ENCODE measurements at places on chromosomes 4 and X. TPM values are rescaled to one million over a fixed set of nuclear protein-coding genes. Genes with fewer than 3 reads are reported as not detected.
A peak's percentile ranks its signal among the peaks of the same experiment; 100 is the strongest.

Gene FHIP1A
- total RNA-seq, result 2.4 TPM

Gene HHIP
- not detected for total RNA-seq

Gene CHRDL1
- total RNA-seq, result not detected

Gene NHS
- 0.53 TPM for total RNA-seq

Gene AGTR2
- total RNA-seq, result not detected

Gene FAM133A
- not detected for total RNA-seq

GRCh38 chr4:3418029-3418762 is 23.6 kb upstream of the HGFAC start:
- H3K4me1 ChIP-seq, result no peaks in the 10 kb centered on the region
- H3K27ac ChIP-seq, result no peak overlapping the region
- H3K36me3 ChIP-seq, result no peaks in the 10 kb centered on the region

DNA sequence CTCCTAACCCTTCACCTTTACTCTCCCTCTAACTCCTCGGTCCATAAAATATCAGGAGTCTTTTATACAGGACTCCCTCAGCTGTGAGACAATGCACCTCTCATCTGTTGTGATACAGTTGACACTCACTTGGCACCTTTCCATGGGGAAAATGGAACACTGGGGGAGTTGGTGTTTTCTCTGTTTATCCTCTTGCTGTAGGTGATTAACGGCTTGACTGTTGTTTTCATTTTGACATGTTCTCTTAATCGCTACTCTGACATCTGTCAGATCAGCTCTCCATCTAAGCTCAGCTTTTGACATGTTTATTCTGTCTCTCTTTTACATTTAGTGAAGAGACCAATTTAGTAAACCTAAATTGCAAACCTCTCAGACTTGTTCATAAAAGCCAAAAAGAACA is 604.8 kb downstream of the TRAM1L1 start:
- no peaks in the 10 kb centered on the region for H3K4me1 ChIP-seq
- no peaks in the 10 kb centered on the region for H3K36me3 ChIP-seq
- no peak for DNase-seq
- no peak overlapping the region for H3K4me3 ChIP-seq
- H3K27me3 ChIP-seq, result no peaks in the 10 kb centered on the region

DNA sequence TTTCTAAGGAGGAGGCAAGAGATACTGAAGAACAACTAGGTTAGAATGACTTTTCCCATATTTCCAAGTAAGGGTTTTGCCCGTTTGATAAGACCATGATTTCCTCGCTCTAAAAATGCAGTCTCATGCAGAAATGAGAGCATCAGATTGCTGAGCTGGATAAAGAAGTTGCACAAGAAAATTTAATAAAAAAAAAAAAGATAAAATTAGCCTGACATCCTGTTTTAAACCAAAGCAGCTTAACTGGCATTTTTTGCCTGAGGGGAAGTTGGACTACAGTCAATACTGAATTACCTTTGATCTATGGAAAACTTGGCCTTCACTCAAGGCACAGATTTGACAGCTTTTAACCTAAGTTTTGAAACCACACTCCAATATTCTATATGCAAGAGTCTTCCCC is 208.4 kb downstream of the GASK1B start:
- H3K4me1 ChIP-seq, result no peaks in the 10 kb centered on the region
- H3K27me3 ChIP-seq, result no peaks in the 10 kb centered on the region
- H3K4me3 ChIP-seq, result no peak overlapping the region
- H3K36me3 ChIP-seq, result no peaks in the 10 kb centered on the region
- DNase-seq, result no peak

GRCh38 chr4:76055016-76055415 is 19.1 kb upstream of the CXCL11 start:
- no peak overlapping the region for H3K4me3 ChIP-seq
- DNase-seq, result no peak
- H3K27me3 ChIP-seq, result no peaks in the 10 kb centered on the region
- no peak overlapping the region for H3K27ac ChIP-seq
- no peaks in the 10 kb centered on the region for H3K4me1 ChIP-seq

DNA sequence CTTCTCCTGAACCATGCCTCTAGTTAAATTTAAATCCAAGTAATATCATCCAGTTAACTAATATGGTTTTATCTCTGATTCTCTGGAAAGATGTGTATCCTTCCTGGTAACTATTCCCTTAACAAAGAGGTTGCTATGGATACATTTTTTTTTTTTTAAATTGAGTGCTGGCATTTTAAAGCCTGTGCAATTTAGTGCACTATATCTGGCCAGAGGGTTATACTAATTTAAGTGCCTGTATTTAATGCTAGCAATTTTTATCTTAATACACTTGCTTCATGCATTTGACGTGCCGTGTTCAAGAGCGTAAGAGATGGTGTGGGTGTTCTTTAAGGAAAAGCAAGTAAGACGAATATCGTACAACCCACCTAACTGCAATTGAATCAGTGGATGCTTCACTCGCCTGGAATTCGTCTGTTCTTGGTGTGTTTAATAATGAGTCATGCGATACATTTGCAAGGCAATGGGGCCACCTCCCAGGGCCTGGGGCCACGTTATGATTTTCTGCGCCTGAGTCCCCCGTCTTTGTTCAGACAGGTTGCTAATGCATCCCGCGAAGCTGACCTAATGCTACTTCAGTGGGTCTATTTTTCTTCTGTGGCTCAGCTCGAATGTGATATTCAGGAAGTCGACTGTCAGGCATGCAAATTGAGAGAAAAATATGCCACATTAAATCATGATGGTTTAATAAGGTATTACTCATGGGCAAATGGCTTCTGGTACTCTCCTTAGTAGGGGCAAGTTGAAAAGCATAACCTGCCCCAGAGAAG is 14.2 kb upstream of the MID1 start:
- no peak overlapping the region for H3K4me3 ChIP-seq
- no peaks in the 10 kb centered on the region for H3K36me3 ChIP-seq
- no peak for DNase-seq
- H3K27ac ChIP-seq, result no peak overlapping the region
- no peaks in the 10 kb centered on the region for H3K4me1 ChIP-seq
- no peaks in the 10 kb centered on the region for H3K27me3 ChIP-seq

DNA sequence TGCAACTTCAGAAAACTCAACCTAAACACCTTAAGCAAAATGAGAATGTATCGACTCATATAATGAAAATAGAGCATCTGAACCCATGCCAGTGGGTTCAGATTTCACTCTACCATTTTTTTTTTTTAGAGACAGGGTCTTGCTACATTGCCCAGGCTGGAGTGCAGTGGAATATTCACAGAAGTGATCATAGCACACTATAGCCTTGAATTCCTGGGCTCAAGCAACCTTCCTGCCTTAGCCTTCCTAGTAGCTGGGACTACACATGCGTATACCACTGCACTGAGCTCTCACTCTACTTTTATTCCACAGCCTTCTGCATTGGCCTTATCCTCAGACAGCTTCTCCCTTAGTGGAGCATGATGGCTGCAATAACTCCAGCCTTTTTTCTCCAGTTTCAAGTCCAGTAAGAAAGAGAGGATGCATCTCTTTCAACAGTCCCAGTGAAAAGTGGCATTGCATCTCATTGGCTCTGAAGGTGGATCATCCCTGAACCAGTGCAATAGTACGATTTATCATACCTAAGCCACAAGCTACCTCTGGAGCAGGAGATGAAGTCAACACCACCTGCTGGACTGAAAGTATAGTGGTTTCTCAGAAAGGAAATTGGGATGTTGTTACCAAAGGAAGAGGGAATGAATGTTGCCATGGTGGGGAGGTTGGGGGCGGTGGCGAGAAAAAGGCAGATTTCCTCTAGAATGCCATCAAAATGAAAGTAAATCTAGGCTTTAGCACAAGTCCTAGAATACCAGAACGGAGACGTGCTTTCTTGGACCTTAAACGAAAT is 2.0 kb upstream of the SOD3 start:
- no peak for DNase-seq
- H3K27ac ChIP-seq, result no peak overlapping the region
- H3K4me1 ChIP-seq, result no peaks in the 10 kb centered on the region

DNA sequence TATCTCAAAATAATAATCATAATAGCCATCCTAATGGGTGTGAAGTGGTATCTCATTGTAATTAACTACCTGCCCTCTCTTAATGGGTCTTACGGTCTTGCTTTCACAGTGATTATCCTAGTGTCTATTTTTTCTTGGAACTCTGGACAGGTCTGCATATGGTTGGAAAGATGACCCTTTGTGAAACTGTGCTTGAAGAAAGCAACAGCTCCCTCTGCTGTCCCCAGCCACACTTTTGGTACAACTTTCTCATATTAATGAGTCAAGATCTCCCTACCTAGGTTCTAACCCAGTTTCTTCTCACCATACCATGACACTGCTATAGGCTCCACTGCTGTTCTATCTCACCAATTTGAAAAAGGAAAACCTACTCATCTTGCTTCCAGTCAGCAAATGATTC is 2.4 kb downstream of the TFDP3 start:
- no peak overlapping the region for H3K4me3 ChIP-seq
- no peak for DNase-seq
- H3K4me1 ChIP-seq, result no peaks in the 10 kb centered on the region
- H3K27ac ChIP-seq, result no peak overlapping the region
- no peaks in the 10 kb centered on the region for H3K36me3 ChIP-seq

- no peaks in the 10 kb centered on the region for H3K4me1 ChIP-seq
- no peak for DNase-seq
- H3K27ac ChIP-seq, result no peak overlapping the region
- peaks cover 2% of the 10 kb centered on the region for H3K27me3 ChIP-seq
- no peak overlapping the region for H3K4me3 ChIP-seq
Observed at GRCh38 chrX:109936598-109936997, 66.3 kb upstream of the TMEM164 start.

- H3K27ac ChIP-seq, result peak overlapping the region; percentile 8
- H3K27me3 ChIP-seq, result no peaks in the 10 kb centered on the region
- peak overlapping the region; percentile 50 for H3K4me3 ChIP-seq
- H3K4me1 ChIP-seq, result peaks cover 18% of the 10 kb centered on the region
Observed at GRCh38 chr4:38856046-38856445, 571 bp downstream of the TLR6 start.

GRCh38 chr4:70746179-70746839 is 24.5 kb downstream of the RUFY3 start:
- no peaks in the 10 kb centered on the region for H3K27me3 ChIP-seq
- no peak overlapping the region for H3K27ac ChIP-seq
- no peak for DNase-seq

GRCh38 chr4:74504212-74504611 is 59.3 kb downstream of the AREG start:
- H3K27ac ChIP-seq, result no peak overlapping the region
- H3K27me3 ChIP-seq, result peaks cover 11% of the 10 kb centered on the region
- no peaks in the 10 kb centered on the region for H3K36me3 ChIP-seq
- no peak for DNase-seq
- no peaks in the 10 kb centered on the region for H3K4me1 ChIP-seq

DNA sequence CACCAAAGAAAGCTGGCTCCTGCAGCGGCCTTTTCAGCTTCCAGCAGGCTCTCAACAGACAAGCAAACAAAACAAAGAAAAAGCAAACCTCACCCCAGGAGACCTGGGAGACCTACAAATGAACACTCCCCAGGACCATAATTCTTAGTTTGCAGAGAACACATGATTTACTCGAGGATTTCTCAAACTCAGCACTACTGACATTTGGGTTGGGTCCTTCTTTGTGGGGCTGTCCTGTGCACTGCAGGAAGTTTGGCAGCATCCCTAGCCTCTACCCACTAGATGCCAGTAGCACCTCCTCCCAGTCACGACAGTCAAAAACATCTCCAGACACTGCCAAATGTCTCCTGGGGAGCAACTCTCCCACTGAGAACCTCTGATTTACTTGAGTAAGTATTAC is 21.9 kb downstream of the APOO start:
- H3K4me3 ChIP-seq, result no peak overlapping the region
- H3K4me1 ChIP-seq, result no peaks in the 10 kb centered on the region
- no peaks in the 10 kb centered on the region for H3K27me3 ChIP-seq
- no peak overlapping the region for H3K27ac ChIP-seq
- DNase-seq, result no peak

DNA sequence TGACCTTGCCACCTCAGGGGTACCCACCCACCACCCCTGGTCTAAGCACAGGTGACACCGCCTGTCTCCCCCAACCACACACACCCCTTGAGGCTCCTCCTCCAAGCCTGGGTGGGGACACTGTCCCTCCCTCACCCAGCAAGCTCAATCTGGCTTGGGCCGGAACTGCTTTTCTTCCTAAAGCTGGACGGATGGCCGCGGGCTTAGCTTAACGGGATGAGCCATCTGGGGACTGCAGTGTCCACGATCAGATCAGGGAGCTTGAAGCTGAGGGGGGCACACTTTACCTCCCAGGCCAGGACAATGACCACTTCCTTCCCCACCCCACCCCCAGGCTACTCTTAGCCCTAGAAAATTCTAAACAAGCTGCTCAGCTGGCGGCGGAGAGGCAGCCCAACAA is 1.0 kb upstream of the SLC6A8 start:
- peaks cover 3% of the 10 kb centered on the region for H3K27me3 ChIP-seq
- H3K36me3 ChIP-seq, result no peaks in the 10 kb centered on the region
- no peak overlapping the region for H3K4me3 ChIP-seq
- H3K4me1 ChIP-seq, result peaks cover 6% of the 10 kb centered on the region
- no peak overlapping the region for H3K27ac ChIP-seq

Measured in CD4-positive, alpha-beta T cell (primary cell).